ENCODE measurements at places on chromosomes 11 and 22. TPM values are rescaled to one million over a fixed set of nuclear protein-coding genes. Genes with fewer than 3 reads are reported as not detected.
A peak's percentile ranks its signal among the peaks of the same experiment; 100 is the strongest.

DNA sequence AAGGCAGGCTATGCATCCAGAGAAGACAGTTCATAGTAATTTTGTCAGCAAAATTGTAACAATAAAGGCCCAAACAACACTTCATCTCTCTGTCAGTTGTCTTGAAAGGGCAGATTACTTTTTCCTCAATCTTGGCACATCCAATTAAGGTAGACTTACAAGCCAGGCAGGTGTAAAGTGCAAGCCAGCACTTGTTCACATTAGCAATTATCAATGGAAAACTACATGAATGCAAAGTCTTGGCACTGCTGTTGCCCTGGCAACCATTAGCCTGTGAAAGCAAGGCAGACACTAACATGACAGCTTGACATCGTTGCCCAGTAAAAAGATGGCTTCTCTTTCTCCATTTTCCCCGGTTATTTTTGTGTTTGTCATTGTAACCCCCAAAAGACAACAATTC is 677.2 kb upstream of the TENM4 start:
- DNase-seq, result no peak

The GRK3 gene
- 0.53 TPM for total RNA-seq

The ENTHD1 gene
- total RNA-seq, result not detected

GRCh38 chr11:134358165-134358855 is 26.5 kb downstream of the GLB1L2 start:
- no peak for DNase-seq

GRCh38 chr11:60899046-60899936 is 7.1 kb downstream of the PRPF19 start:
- DNase-seq, result no peak

DNA sequence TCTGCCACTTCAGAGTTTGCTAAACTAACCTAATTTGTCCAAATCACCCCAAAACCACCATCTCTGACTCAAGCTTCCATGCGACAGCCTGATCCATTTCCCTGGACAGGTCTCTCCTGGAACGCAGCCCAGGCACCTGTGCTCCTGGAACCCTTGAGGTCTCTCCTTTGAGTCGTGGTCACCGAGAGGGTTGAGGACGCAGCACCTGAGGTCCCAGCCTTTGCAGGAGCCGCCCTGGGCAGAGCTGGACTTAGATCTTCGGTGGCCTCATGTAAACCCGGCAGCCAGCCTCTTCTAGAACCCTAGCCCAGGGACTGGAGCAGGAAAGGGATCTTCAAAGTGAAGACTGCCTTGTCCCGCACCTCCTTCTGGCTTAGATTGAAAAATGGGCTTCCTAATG is 37.6 kb downstream of the ASRGL1 start:
- DNase-seq, result no peak

The NDUFV1 gene
- 180 TPM for total RNA-seq

DNA sequence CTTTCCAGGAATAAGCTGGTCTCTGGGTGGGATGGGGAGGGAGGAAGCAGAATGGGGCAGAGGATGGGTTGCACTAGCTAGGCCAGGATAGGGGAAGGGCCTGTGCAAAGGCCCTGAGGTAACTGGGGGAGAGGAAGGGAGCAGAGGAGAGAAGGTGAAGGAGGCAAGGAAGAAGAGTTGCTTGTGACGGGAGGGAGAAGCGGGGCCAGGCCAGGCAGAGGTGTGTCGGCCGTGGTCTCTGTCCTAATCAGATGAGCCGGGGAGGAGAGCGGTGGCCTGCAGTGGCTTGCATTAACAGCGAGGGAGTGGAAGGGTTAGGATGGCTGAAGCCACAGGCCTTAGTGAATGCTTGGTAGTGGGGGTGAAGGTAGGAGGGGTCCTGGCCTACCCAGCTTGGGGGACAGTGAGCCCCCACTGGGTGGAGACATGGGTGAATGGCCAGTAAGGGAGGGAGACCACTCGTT is 6.0 kb upstream of the DERL3 start:
- DNase-seq, result no peak

DNA sequence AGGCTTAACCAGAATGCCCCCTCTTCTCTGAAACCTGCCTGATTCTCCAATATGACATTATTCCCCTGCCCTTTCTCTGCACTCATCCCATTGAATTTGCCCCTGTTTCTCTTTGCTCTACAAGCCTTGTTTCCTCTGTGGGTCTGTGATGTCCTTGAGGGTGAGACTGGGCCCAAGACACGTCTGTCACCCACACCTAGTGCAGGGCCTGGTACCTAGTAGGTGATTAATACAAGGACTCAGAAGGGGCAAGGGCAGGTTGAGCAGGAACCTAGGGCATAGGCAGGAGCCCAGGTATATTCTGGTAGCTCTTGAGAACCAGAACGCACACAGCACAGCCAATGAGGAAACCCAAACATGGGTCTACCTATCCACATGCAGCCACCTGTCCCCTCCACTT is 81.9 kb upstream of the HMGXB4 start:
- DNase-seq, result no peak

GRCh38 chr11:112334381-112334780 is 73.7 kb upstream of the PLET1 start:
- DNase-seq, result no peak

The MMP7 gene
- 57.1 TPM for total RNA-seq

DNA sequence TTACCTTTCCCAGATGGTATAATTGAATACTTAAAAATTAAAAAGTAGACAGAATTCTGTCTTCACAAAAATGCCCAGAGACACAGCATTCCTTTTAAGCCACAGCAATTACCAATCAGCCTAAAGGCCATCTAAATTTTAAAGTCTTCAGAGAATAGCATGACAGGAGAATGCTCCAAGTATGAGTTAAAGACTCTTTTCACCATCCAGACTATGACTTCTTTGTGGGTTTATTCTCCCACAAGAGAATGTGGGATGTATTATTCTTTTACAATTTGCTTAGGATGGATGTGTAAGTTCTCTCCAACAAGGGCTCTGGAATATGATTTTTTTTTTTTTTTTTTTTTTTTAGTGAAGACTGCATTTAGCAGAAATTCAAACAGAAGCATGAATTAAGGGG is 249.9 kb downstream of the TTC28 start:
- DNase-seq, result no peak

DNA sequence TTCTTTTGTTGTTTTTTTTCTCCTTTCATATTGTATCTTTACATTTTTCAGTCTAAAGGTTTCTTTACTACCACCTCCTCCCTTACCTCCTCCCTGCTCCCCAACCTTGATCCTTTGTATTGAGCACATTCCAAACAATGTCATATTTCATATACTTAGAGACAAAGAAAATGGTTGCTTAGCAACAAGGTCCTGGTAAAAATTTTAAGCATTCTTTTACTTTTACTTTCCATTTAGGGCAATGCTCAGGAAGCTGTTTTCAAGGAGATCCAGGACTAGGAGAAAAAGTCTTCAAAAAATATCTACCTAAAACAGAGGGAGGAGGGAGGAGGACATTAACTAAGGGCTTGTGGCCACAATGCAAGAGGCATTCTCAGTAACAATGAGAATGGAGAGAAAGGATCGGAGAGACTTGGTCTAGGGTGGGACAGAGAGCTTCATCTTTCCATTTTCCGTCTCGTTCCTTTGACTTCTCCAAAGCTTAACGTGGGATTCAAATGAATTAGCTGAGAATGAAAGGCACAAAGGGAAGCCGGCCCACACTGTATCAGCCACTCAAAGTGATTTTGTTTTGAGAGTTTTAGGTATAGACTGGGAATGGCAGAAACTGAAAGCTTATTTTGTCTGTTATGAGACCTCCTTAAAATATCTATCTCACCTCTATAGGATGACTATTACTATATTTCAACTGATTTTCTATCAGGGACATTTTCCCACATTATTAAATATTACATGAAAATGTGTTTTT is 455.7 kb downstream of the RAB38 start:
- peak; percentile 3 for DNase-seq

The TMEM45B gene
- 0.35 TPM for total RNA-seq

The DCDC1 gene
- not detected for total RNA-seq

DNA sequence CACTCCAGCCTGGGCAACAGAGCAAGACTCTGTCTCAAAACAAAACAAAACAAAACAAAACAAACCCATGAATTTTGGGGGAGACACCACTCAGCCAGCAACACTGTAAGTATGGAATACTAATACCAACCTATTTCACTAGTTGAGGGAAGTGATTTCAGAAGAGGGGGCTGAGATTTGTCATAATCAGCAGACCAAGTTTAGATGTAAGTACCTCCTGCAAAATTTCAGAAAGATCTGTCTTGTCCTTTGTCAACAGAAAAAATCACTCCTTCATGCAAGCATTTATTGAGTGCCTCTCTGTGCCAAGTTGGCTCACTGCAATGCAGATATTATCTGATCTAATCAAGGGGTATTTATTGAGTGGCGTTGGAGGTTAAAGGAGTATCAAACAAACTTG is 23.4 kb upstream of the ADA2 start:
- DNase-seq, result no peak

DNA sequence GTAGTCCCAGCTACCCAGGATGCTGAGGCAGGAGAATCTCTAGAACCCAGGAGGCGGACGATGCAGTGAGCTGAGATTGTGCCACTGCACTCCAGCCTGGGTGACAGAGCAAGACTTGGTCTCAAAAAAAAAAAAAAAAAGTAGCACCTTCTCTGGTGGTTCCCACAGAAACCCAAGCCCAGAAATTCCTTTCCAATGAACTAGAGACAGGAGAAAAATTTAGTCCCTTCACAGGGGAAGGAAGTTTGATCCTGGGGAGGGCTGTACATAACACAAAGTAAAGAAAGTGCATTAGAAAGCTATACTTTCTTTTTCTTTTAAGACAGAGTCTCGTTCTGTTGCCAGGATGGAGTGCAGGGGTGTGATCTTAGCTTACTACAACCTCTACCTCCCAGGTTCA is 25.5 kb upstream of the APOA1 start:
- no peak for DNase-seq

DNA sequence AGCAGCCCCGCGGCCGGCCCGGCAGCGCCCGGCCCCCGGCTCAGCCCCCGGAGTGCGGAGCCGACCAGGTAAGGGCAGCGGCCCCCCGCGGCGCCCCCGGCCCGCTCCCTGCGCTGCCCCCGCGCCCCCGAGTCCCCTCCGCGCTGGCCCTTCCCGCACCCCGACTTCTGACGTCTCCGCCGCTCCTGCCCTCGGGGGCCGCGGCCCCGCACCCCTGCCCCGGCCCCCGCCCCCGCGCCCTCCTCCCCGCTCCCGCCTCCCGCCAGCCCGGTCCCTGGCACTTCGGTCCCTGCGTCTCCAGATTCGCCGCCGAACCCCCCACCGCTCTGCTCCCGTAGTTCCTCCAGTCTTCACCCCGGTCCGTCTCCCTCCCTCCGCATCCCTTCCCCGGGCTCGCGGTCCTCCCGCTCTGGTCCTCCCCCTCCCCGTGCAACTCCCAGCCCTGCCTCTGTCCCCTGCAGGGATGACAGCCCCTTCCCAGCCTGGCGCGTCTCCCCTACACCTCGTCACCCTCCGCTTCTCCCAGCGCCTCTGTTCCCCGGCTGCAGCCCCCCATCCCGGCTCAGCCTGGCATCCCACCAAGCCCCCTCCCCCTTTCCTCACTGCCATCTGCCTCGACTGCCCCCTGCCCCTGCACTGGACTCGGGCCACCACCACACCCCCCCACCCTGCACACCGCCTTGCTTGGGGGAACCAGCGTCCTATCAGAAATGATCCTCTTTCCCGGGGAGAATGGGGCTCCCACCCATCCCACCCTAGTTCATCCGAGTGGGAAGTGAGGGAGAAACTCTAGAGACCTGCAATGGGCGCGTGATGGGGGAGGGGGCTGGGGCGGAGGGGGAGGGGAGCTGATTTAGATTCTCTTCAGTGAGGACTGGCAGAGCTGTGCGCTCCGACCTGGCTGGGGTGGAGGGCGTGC is 531 bp downstream of the GRIK4 start:
- no peak for DNase-seq

DNA sequence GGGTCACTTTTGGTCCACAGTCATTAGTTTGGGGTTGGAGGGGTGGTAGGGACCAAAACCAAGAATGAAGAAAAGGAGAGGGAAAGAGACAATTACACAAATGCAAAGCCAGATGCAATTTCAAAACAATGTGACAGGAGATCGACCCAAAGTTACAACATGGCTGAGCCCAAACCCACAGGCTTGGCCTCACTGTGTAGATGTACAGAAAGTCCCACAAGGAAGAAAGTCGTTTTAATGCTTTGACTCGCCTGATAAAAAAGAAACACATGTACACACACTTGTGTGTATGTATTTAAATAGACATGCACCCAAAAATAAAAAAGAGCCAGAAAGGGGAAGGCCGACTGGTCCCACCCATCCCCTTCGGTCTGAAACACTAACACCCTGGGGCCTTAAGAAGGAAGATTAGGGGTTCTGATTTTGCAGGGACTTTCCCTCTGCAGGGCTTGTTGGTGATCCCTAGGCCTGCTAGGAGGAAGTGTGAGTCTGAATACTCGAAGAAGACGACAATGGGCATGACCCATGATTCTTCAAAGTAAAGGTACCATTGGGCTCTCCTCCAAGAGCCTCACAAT is 104.1 kb downstream of the ETS1 start:
- DNase-seq, result no peak

GRCh38 chr11:64058494-64058893 is 22.8 kb downstream of the FLRT1 start:
- no peak for DNase-seq

The C11orf87 gene
- 0.12 TPM for total RNA-seq

- no peak for DNase-seq
These were observed 1193.5 kb downstream of the BRD1 start for GRCh38 chr22:48633996-48634836.

The CARNS1 gene
- total RNA-seq, result 0.18 TPM

DNA sequence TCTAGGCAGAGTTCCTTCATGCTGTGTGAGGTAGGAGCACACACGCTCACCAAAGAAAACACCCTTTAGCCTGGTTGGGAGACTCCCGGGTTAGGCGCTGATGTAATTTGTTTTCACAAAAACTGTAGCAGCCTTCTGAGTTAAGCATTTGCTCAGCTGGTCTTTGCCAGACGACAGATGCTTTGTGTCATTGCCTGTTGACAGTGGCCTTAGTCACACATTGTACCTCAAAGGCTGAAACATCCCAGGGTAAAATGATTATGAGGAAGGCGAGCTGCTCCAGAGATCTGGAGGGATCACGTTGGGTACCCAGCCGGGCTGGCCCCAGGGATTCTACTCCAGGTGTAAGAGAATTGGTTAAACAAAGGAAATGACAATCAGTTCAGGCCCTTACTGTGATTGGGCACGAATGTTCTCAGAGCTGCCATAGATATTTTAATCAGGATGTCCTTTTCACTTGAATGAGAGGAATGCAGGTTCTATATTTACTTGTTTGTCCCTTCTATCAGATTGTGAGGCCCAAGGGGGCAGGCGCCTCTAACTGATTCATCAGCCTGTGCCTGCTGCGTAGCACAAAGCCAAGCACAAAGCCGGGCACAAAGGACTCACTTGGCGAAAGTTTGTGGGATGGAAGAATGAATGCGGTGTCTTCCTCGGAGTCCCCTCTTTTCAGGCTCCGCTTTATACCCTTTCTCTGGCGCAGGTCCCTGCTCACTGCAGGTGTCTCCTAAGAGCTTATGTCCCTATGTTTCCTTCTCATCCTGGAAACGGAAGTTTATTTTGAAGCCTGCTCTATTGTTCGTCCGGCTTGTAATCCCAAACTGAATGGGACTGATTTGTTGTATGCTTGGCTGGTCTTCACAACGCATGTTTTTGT is 47.1 kb downstream of the ADM start:
- DNase-seq, result peak; percentile 88
